ENCODE measurements at places on chromosomes 2 and 18.

DNA sequence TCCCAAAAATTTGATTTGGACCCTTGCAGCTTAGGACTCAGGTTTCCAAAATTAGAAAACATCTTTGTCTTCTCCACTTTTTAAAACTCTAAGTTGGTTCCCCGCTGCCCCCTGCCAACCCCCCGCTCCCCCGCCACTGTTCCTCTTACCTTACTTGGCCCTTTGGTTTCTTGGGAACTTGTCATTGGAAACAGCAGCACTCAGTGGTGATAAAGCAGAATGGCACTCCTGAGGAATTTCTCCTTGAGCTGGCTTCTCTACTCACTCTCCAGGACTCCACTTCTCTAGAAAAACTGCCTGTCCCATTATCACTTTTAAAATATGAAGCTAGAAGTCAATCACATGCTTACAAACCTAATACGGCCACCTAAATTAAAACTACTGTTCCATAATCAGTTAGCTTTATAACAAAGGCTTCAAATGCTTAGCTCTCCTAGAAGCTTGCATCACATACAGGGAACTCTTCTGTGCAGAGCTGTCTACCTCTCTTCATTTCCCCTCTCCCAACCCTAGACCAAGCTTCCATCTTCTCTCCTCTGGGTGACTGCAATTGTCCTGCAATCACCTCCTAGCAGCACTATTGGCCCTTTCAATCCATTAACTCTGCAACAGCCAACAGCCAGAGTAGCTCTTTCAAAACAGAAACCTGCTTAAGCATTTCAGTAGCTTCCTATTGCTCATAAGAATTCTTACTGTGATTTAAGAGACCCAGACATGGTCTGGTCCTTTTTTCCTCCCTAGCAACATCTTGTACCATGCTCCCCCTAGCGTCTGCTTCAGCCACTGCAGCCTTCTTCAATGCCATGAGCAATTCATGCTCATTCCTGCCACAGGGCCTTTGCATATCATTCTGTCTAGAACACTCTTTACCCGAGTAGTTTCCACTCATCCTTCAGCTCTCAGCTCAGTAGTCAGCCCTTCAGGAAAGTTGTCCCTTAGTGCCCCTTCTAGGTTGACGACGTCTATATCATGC lies 15.2 kb upstream of the PLEKHM3 start:
- peak; percentile 85 for DNase-seq

GRCh38 chr18:76379226-76380126 lies 115.6 kb downstream of the ZNF516 start:
- no peak for DNase-seq

DNA sequence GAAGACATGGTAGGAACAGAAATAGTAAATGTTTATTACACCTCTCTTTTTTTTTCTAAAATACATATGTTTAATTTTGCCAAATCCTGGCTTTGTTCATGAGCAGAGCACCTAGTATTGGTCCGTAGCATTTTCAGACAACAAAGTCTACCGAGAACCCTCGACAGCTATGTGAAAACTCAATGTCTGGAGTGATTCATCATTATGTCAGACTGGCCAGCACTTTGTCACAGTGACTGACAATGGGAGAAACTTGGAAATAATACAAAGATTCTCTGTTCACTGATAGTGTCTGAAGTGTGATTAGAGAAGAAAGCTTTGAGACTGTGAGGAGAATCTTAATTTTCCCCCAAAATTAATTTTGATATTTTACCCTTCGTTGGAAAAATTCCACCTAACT lies 143.0 kb downstream of the HNMT start:
- no peak for DNase-seq

DNA sequence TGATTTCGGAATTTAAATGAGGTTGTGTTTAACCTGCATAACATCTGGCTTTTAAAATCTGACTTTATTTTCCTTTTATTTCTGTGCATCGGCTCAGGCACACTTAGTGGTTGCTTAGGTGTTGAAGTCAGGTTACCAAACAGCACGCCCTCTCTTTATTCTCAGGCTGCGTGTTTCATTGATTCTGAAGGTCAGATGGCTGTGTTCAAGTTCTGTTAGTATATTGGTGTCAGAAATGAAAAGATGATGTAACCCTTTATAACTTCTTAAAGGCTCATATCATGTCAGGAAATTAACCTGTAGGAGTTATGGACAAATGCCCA lies 246.5 kb downstream of the LDLRAD4 start:
- no peak for DNase-seq

DNA sequence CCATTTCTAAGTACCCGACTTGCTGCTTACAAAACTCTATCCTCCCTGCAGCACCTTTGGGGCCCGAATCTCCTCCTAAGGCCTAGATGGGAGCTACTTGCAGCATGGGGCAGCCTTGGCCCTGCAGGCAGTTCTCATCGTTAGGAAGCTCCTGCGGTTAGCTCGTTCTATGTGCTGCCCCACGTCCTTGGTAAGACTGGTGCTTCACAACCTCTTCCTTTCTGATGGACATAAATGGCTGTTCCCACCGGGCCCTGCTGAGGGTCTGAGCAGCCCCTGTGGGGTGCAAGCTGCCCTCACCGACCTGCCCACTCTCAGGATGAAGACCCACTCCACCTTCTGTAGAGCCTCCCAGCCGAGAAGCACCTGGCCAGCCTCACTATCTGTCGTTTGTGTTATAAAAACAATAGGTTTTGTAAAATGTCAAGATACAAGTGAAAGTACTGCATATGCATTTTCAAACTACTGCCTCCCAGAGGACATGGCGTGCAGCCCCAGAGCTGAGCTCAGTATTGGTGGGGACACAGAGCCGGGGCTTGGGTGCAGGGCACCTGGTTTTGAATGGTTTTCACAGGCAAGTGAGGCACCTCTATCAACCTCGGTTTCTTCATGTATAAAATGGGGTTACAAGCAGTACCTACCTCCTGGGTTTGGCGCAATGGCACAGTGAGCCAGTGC lies 19.4 kb downstream of the OTOF start:
- DNase-seq: no peak

- no peak for DNase-seq
These were observed 224.2 kb downstream of the RBM43 start for GRCh38 chr2:151037434-151037833.

DNA sequence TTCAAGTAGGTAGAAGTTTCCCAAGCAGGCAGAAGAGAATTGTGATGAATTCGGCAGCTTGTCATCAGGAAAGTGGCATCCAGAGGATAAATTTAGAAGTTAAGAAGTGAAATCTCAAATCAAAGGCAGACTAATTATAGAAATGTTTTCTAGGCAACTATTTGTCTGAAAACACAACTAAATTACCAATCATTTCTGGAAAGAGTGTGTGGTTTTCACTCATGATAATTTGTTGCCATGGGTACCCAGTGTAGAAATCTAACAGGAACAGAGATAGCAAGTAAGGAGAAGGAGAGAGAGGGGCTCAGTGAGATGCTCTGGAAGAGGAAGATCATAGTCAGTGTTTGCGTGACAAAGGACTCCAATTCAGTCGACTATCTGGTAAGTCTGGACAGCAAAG lies 208.1 kb downstream of the NCKAP5 start:
- DNase-seq: peak; percentile 0

- no peak for DNase-seq
These were observed 240.6 kb upstream of the CYP26B1 start for GRCh38 chr2:72388263-72388662.

DNA sequence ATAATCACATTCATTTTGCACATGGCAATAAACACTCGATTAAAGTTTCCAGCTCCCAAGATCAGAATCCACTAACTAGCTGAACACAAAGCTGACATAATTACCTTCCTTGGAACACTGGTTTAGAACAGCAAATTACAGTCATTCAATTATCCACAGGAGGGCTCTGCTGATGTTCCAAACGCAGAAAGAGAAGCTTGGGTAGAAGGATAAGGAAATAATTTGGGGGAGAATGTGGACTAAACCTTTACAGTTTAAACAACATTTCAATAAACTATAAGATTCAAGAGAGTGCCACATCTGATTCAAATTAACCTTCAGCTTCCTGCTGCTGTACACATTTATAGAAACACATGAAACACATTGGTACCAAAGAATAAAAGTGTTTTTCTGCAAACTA lies 67.8 kb upstream of the ARL4C start:
- DNase-seq: no peak

DNA sequence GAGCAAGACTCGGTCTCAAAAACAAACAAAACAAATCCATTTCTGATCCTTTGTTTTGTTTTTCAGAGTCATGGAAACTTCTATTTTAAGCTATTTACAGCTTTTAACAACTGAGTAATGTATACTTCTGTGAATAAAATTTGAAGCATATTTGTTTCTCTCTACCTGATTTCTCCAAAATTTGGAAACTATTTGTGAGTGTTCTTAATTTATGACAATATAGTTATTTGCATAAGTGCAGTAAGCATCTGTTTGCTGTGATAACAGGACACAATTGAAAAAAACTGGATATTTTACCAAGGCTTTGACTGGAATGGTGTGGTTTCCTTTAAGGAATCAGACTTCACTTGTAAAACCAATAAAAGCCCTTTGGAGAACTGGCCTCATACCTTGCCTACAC lies 53.3 kb upstream of the GULP1 start:
- DNase-seq: no peak

- DNase-seq: no peak
These were observed 36.2 kb upstream of the NT5C1B start for GRCh38 chr2:18625563-18625962.

DNA sequence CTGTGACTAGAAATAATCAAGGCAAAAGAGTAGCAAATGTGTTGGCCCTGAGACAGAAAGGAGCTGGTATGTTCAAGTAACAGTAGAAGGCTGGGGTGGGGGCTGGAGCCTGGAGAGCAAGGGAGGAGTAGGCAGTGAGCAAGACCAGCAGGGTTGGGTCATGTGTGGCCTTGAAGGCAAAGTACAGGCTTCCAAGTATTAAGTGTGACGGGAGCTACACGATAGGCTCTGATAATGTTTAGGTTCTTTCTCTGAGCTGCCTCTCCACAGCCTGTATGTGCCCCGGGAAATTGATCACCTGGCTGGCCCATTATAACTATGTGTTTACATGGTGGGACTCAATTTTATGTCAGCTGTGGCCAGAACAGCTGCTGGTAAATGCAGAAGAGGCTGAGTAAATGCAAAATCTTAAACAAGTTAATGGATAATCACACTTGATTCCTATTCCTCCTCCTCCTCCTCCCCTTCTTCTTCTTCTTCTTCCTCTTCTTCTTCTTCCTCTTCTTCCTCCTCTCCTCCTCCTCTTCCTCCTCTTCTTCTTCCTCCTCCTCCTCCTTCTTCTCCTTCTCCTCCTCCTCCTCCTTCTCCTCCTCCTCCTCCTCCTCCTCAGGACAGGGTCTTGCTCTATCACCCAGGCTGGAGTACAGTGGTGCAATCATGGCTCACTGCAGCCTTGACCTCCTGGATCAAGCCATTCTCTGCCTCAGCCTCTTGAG lies 9.3 kb downstream of the IL1F10 start:
- no peak for DNase-seq

DNA sequence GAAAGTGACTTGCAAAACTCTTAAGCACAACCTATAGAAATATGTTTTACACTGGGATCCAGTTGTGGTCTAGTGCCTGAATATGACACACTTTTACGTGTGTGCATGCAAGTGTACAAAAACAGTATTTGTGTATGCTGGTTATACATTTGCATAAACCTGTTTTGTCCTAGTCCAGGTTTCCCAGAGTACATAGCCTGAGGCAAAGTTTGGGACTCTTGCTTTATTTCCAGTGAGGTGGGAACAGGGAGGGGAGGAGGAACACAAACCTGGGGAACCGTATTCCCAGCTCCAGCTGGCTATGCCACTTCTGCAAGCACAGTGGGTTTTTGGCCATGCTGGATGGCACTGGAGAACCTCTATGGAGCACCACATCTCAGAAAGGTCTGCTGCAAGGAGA lies 481.1 kb upstream of the HS6ST1 start:
- no peak for DNase-seq

GRCh38 chr2:141586985-141587384 lies 543.8 kb downstream of the LRP1B start:
- DNase-seq: no peak

GRCh38 chr2:175004730-175004979 lies 526 bp downstream of the CHN1 start:
- DNase-seq: no peak

DNA sequence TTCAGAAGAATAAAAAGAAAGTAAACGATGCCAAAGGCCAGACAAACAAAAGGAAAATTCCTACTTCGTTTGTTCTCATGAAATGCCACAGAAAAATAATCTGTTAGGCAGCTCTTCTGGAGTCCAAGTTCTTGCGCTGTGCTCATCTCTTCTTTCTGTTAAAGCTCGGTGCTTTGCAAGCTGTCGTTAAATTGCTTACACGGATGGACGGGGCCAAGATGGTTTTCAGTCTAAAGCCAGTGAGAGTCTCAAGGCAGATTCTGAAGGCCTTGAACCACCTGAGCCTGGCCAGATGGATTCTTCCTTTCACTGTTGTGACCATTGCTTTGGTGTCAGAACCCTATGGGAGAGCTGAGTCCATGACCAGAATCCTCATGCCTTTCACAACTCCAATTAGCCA lies 97.6 kb upstream of the RMDN2 start:
- no peak for DNase-seq

GRCh38 chr2:119106301-119106897 lies 52.2 kb downstream of the C1QL2 start:
- peak; percentile 11 for DNase-seq

DNA sequence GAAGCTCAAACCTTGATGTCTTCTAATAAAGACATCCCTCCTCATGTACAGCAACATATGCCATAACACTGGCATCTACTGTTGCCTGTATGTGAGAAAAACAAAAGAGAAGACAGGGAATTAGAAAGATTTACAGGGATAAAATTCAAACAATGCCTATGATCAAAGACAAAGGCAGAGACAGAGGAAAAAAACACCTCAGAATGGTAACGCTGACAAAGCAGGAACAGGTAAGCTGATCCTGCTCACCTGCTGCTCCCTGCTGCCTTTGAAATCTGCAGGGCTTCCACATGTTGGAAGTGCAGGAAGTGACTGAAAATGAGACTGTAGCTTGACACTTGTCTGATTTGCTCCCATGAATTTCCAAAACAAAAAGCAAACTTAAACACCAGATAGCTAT lies 90.2 kb upstream of the DNAJC10 start:
- no peak for DNase-seq

- peak; percentile 24 for DNase-seq
These were observed 118.9 kb upstream of the ARL5A start for GRCh38 chr2:151946899-151947812.

DNA sequence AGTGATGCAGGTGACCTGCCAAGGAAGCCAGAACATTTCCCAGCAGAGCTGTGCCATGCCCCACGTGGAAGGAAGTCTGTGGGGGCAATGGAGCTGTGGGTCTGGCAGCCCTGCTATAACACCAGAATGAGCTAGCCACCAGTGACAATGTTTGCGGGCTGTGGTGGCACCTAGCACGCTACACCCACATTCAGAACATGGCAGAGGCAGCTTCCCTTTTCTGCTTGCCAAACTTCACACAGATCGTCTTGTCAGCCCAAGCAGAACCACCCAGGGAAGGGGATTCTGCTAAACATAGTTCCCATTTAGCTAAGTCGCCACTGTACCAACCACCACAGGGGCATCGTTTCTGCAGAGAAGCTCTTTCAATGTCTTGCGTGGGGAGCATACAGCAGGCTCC lies 27.0 kb upstream of the CCDC93 start:
- DNase-seq: no peak

GRCh38 chr18:49585781-49586663 lies 24.2 kb downstream of the LIPG start:
- no peak for DNase-seq

Measured in activated CD4-positive, alpha-beta T cell treated with anti-CD3 and anti-CD28 coated beads, Interleukin-2, amount 50 U/mL, for 16 hours (primary cell).